ENCODE measurements at places on chromosomes 3 and 15.

- DNase-seq, result no peak
Observed at GRCh38 chr3:151816091-151816604, 2.2 kb downstream of the AADAC start.

DNA sequence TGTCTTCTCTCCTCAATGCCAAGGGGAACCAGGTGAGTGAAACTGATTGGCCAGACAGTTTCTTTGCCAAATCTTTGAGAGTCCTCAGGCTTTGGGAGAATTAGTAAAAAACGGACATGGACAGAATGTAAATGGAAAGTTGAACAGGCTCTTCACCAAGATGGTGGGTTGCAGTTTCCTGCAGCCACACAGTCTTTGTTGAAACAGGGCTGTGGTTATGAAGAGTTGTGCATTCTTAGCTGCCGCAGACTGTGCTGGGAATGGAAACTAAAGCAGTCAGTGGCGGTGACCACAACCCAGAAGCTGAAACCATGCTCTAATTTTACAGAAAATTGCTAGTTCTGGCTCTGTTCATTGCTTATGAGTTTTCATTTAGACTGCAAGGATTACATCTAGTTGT, 42.1 kb upstream of the TASOR start:
- DNase-seq, result peak; percentile 30

- peak; percentile 33 for DNase-seq
Observed at GRCh38 chr15:68210821-68211655, 5.9 kb upstream of the CALML4 start.

GRCh38 chr3:126834596-126835471, 130.8 kb downstream of the CHCHD6 start:
- DNase-seq, result no peak

GRCh38 chr3:45320986-45321385, 67.4 kb upstream of the LARS2 start:
- DNase-seq, result no peak

- no peak for DNase-seq
Observed at GRCh38 chr3:9035961-9036360, 72.7 kb upstream of the RAD18 start.

DNA sequence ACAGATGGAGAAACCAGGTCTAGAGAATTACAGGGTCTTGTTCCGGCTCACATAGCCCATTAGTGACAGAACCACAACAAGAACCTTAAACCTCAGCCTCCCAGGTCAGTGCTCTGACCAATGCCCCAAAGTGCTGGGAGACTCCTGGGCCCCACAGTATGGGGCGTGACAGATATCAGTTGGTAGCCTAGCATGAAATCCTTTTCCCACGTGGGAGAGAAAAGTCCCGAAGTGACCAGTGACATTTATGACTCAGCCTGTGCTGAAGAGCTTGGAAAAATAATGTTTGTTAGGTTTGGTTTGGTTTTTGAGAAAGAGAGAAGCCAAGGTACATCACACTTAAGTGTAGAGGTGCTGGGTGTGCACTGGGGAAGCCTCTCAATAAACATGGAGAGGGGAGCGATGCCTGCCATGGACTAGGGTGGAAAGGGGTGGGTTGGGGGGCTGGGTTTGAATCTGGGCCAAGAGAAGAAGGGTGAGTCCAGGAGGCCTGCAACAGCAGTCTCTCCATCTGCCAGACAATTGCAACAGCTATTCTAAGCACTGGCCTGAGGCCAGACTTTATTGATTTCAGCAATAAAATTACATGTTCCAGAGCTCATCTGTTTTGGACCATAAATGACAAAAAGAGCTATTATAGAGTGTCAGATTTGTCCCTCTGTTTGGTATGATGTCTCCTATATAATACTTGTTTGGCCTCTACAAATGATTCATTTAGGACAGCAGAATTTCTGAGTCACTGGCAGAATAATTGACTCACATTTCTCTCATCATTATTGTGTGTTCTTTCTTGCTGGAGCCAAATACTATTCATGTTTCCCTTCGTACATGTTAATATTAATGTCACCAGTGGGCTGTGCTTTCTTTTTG, 43.4 kb downstream of the C2CD4A start:
- DNase-seq, result no peak

DNA sequence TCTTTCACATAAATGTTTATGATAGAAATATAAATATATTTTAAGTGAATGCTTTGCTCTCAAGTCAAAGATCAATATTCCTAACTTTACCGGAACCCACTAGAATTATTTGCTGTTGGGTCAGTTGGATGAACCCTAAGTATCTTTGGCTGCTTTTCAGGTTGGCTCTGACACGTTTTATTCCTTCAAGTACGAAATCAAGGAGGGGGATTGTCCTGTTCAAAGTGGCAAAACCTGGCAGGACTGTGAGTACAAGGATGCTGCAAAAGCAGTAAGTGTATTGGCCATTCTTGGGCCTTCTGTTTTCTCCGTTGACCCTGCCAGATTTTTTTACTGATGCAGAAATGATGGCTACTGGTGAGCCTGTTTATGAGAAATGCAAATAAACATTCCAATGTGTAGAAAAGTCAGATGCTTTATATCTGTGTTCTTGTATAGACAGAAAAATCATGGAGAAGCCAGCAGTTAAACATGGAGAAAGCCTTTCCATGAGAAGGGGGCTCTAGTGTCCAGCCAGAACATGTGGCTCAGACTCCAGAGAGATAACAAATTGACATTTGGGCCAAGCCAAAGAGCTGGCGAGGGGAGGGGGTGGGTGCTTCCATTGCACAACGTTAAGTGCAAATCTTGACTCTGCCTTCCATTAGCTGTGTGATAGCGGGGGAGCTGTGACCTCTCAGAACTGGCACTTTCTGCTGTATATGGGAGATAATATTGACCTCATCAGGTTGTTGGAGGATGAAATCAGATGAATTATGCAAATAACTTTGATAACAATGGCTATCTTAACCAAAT, 3.0 kb downstream of the KNG1 start:
- no peak for DNase-seq

DNA sequence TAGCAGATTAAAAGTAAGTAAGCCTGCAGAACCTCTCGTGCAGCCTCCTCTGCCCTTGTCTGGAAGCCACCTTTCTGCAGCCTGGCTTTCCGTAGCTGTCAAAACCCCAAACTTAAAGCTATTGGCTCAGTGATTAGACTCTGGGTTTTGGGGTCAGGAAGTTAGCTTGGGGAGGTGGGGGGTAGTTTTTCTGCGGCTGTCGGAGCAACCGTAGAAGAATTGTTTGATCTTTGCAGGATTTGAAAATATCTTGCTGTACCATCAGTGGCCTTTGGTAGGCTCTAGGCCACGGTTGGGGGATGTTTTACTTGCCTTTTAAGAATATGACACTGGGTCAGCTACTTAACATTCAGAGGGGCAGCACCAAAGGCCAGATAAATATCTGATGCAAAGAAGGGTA, 88.4 kb upstream of the RASGRP1 start:
- peak; percentile 50 for DNase-seq

- DNase-seq, result no peak
Observed at GRCh38 chr15:40354408-40355171, 3.4 kb upstream of the DISP2 start.

GRCh38 chr15:64161688-64162477, 939 bp downstream of the PPIB start:
- no peak for DNase-seq

DNA sequence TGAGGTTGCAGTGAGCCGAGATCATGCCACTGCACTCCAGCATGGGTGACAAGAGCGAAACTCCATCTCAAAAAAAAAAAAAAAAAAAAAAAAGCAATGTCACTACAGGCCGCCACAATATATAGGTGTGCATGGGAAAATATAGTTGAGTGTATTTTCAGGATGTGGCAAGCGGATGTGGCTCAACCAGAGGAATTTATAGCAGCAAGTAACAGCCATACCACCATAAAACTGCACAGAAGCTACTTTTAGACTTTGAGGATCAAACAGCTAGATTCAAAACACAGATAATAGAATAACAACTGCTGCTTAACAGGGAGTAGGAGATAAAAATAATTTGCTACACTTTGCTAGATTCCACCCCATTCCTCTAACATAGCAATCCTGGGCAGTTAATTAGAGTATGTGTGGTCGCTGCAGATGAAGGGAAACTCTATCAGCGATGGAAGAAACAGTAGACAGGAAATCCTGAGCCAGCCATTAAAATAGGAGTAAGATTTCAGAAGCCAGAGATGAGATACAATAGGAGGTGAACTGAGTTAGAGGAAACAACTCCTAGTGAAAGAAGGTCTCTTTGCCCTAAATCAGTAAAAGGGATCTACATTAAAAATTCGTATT, 318.7 kb upstream of the STT3B start:
- no peak for DNase-seq

GRCh38 chr15:52337198-52337853, 41.7 kb upstream of the MYO5C start:
- DNase-seq, result no peak

DNA sequence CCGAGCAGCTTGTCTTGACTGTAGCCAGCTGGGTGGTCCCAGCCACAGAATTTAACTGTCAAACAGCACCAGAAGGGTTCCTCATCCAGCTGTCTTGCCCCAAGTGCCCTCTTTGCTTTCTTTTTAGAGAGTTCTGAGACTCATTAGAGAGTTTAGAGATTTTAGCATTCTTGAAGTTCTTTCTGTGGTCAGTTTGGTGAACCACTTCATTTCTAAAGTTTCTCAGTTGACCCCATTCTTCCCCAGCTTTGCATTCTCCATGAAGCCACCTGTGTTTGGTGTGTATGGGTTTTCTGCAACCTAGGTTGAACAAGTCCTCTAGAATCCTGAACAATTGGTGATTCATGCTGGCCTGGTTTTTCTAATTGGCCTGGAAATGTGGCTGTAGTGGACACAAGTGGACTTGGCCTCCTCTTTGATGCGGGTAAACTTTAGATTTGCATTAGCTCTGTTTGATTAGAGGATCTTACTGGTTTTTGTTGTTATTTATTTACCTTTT, 33.7 kb downstream of the FLNB start:
- no peak for DNase-seq
